Hypothalamus (tissue), 51 donors: ENCODE measurements at places on chromosomes 4 and X.

DNA sequence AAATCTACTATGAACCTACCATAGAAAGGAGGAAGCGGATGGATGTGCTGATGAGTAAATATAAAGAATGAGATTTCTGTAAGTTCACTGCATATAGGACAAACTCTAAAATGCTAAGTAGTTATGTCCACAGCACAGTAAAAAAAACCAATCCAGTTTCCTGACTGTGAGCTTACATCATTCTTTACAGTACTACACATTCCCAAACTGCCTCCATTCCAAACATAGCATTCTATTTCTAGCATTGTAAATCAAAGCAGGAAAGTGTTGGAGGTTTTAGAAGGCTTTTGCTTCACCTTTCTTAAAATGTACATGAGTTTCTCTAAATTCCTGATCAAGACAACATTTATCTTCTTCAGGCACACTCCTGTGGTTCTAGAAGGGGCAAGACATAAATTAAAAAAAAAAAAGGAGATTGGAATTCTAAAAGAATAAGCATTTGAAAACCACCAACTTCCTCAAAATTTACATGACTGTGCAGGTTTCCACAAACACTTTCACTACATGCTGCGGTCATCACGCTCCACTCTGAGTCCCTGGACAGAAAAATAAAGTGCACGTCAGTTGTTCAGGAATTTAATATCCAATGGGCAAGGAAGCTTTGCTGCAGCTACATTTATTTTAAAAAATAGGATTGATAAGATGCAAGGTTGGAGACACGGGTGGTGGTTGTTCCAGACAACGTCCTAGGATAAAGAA is 297.6 kb upstream of the STS start:
- DNase-seq = no peak

DNA sequence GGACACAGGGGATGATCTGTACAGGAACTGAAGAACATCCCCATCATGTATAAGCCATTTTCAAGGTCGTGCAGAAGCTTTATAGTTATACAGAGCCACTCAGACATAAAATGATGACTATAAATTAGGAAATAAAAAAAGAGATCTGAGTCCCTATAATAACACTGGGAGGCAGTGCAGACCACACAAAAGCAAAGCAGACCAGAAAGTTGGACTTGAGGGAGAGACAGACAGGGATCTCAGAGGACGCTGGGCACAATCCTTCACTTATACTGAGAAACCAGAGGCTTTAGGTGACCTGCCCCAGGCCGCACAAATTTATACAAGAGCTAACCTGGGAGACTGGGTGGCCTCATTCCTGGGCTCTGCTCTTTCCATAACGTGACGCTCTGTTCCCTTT is 70.5 kb downstream of the HADH start:
- no peak for DNase-seq

GRCh38 chr4:76772498-76773106 is 125.3 kb downstream of the SOWAHB start:
- DNase-seq = no peak

DNA sequence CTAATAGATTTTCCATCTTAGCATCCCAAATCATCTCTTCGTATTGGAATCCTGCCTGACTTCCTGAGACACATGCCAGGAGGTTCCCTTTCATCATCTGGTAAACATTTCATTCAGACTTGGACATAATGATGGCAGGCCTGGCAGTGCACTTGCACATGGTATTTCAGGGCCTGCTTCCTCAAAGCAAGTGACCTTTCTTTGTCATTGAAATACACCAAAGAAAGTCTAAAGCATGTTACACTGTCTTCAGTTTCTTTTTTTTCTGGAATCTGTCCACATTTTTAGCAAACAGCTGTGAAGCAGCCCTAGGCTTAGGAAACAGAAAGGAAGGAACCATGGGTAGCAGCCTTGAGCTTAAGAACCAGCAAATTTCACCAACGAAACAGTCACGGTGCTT is 205.9 kb upstream of the VCX start:
- DNase-seq = no peak

DNA sequence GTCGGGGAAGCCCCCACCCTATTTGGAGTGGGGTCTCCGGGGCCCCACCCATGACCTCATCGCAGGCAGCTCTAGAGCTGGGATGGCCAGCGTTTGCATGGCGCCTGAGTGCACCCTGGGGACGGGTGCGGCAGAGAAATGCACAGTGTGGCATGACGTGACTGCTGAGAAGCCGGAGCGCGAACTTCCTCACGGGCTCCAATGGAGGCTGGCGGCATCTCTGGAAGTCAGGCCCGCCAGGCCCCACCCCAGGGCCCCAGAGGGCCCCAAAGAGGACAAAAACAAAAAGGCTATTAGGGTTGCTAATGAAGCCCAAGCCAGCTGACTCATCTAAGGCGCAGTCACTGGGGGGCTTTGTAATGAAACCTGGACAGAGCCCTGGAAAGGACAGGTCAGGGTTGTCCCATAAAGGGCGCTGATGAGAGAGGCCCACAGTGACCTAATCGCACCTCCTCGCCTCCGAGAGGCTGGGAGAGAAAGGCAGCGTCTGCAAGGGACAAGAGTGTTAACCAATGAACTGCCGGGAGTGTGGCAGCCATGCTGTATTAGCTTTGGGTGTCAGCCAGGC is 86.0 kb upstream of the C1QTNF7 start:
- no peak for DNase-seq

DNA sequence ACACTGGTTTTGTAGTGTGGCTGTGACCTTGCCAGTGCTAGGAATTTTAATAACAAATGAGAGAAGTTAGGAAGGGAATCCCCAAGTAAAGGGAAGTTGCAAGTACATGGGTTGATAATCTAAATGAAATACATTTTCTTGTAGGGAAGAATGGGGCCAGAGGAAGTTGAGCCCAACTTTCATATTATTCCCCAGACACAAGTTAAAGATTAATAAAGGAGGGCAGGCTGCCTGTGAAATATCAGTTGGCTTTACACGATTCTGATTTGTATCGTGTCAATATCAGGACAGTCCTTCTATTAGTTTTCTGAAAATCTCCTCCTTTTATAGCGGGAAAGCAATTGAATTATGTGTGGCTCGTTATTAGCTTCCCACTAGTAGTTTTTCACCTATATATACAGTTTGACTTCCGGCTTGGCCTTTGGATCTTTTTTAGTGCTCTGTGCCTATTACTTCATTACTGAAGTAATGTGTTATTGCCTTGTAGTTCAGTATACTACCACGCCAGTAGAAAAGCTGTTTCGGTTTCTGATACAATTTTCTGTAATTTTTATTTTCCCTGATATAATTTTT is 1.7 kb downstream of the PDLIM5 start:
- DNase-seq = no peak

- DNase-seq = no peak
Observed at GRCh38 chr4:78566834-78567499, 15.4 kb downstream of the ANXA3 start.

DNA sequence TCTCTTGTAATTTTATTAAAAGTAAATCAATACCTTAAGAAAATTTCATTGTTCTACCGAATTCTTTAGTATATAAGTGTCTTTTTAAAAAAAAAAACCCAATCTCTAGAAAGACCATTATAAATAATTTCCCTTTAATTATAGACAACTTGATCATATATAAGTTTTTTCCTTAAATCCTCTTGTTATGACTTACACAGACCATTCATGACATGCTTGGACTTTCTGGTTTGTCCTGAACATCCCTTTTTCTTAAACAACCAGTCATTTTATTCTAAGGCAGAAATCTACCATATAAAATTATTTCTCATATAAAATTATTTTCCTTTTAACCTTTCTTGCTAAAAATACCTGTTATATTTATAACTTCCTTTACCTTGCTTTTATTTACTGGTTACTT is 15.4 kb upstream of the FHDC1 start:
- DNase-seq = no peak

GRCh38 chr4:185779517-185779916 is 32.5 kb downstream of the SORBS2 start:
- DNase-seq = no peak

DNA sequence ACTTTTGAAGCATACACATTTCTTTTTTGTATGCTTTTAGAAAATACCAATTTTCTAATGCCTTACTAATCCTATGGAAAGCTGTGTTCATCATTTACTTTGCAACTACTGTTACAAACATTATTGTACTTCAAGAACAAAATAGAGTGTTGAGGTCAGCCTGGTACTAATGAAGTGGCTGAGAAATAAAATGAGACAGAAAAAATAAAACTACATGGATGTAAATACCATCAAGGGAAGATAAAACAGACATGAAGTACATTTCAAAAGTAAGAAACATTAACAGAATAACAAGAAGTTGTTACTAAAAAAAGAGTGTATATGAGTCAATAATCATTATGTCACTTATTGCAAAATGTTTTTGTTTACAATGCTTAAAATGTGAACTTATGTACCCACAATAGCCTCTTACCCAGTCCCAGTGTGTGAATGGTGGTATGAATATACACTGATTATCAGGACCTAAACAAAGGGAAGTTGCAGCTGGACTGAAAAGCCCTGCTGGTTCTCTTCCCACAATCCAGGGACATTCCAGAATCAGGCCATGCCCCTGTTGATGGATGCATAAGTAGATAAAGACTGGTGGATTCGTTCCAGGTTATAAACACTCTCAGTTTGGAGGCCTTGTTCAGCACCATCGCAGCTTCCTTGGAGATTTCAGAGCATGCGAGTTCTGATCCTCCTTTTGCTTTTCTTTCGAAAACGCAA is 2.4 kb upstream of the CSN3 start:
- no peak for DNase-seq

DNA sequence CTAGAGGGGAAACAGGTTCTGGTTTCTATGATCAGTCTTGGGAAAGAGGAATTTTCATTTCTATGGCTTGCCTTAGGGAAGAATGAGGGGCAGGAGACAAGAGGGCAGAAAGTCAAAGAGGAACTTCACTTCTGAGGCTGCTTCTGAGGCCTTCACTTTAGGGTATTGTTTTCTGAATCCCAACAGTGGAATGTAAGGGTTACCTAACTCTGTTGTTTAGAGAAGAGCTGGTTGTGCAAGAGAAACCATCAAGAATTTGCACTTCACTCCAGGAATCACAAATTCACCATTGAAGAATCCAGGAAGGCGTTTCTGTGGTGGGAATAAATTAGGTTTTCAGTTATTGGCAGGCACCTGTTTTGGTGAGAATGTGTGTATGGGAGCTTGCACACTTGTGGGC is 126.7 kb upstream of the AMOT start:
- no peak for DNase-seq

DNA sequence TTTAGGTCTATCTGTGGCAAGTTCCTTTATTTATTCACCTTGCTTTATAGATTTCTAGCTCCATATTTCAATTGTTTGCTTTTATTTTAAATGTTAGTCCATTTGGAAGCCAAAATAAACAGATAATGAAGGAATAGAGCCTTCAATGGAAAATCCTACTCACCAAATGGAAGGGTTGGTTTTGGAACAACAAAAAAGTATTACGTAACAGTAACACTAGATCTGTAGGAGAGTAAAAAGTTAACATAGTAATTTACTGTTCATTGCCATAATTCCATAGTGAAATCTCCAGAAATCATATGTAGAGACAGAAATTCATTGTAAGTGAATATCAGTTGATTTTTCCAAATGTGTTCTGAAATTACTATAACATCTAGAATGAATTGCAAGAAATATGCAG is 34.6 kb downstream of the NWD2 start:
- DNase-seq = no peak

DNA sequence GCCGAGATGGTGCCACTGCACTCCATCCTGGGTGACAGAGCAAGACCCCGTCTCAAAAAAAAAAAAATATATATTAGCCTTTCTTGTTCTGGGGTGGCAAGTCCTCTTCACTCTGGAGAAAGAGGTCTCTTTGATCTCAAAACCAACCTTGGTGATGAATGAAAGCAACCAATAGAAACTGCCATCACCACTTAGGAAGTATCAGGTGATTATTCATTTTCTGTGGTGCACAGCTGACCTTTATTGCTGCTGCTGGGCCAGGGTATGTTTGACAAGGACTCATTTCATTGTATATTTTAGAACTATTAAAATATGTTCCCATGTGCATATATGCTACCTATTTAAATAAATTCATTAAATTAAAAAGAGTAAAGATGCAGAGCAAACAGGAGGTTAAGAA is 76.0 kb upstream of the KIT start:
- DNase-seq = no peak
